ENCODE measurements at places on chromosomes 1 and 21.

GRCh38 chr1:91876040-91876470 is 9.9 kb downstream of the TGFBR3 start:
- no peak for DNase-seq

- no peak for DNase-seq
These were observed 285.1 kb downstream of the PTPRU start for GRCh38 chr1:29521438-29521715.

DNA sequence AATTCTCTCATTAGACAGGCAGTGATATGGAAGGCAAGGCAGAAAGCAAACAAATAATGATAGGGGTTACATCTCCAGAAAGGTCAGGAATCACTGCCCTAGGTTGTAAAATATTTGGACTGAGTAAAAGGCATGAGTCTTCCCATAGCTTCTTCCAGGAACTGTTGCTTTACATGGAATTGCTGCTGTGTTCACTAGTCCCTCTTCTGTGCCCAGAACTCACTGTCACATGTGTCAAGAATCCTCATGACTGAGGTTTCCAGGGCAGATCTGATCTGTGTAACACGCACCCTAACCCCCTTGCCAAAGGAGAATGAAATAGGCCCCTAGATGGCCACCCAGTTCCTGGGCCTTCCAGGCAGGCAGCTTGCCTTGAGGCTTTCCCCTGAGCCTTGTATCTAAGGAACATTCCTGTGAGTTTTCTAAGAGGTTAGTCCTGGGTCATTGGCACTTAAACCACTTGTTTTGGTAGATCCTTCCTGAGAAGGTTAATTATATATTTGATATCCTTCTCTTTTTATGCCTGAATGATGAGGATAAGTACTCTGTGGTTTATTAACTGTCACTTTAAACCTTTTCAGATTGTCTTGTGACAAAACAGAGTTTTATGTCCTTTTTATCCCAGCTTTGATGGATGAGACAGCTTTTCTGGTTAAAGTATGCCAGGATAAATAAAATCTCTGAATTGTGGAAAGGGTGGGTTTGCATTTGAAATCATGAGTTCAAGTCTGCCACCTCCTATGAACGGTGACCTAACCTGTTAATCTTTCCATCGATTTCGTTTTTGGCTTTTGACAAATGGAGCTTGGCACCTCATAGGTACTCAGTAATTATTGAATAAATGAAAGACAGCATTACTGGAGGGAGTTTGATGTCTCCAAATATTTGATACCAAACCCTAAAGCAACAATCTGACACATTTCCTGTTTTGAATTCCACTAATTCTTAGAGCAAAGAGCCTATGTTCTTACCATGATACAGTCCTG is 163.3 kb downstream of the DHRS3 start:
- no peak for DNase-seq

GRCh38 chr1:166969074-166969677 is 6.2 kb downstream of the ILDR2 start:
- DNase-seq: no peak

DNA sequence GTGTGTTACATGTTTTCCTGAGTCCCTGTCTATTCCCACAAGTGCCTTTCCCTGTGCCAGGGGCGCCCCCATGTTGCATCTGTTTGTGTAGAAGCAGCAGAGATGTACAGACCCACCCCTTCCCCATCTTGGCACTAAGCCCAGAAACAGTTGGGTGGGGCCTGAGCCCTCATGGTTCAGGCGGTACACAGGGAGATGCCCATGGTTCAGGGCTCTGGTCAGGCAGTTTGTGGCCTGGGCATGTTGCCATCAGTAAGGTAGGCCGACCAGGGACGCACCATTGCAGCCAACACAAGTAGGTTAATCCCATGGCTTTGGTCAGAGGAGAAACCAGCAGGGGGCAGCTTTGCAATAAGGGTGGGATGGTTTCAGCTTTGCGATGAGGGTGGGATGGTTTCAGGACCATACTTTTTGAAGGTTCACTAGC is 914 bp upstream of the ADGRB2 start:
- no peak for DNase-seq

GRCh38 chr1:155002464-155003226 is at the start of gene ZBTB7B:
TSS of gene ZBTB7B (plus strand) at chr1:155002802. CDS start at chr1:155014661, 11,859 bp downstream.
- no peak for DNase-seq

DNA sequence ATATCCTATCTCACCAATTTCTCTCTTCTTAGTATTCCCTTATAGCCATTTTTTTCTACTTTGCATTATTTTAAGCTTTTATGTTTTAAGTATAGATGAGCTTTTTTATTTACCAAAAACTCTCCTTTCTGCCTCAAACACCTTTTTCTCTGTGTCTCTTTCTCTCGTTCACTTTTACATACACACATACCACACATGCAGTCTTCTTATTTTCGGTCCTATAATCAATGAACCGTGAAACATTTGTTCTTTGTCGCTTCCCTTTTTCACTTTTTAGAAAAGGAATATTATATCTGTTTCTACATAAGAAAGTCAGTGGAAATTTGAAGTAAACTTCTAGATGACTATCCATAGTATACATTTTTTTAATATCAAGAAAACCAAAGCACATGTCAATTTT is 183.2 kb downstream of the MRPL39 start:
- DNase-seq: no peak

DNA sequence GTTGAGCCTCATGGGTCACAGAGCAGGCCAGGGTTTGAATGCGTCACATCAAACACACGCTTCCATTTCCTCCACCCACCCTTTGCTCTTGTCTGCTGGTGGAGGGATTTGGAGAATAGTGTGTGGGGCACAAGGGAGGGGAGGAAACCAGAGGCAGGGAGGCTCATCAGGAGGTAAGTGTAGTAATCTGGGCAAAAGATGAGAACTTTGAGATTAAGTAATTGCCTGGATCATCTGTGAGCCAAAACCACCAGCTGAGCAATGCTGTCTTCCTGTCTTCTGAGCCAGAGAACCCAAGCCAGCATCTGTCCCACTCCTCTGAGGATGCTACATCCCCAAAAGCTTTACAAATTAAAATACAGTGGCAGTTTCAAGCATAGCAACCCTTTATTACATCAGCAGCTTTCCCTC is 45.2 kb downstream of the C8B start:
- no peak for DNase-seq

GRCh38 chr1:224851210-224851847 is 78.1 kb upstream of the DNAH14 start:
- DNase-seq: peak; percentile 53

GRCh38 chr21:41283211-41283818 is 33.3 kb upstream of the FAM3B start:
- DNase-seq: peak; percentile 22

DNA sequence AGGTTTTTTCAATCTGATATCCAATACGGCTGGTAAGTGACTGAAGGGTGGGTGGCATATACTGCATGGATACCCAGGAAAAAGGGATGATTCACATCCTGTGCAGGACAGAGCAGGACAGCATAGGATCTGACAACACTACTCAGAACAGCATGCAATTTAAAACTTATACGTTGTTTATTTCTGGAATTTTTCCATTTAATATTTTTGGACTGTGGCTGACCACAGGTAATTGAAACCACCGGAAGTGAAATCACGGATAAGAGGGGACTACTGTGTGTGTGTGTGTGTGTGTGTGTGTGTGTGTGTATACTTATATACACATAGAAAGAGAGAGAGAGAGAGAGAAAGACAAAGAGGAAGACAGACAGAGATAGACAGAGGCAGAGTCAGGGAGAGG is 23.0 kb downstream of the ERICH3 start:
- no peak for DNase-seq

DNA sequence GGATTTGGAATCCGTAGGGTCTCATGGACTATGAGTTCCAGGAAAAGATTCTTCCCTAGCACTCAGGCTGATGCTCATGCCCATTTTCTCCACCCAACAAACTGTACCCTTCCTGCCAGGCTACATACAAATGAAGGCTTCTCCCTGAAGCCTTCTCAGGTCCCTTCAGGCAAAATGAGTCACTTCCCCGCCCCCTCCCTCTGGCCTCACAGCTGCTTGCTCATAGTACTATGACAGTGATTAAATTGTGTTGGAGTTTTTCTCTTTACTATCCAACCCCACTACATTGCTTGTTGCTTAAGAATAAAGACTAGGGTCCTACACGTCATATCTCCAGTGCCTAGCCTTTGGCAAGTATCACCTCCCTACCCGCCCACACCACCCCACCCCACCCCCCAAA is 207.6 kb upstream of the NFIA start:
- DNase-seq: peak; percentile 25

- no peak for DNase-seq
These were observed 28.0 kb upstream of the ATP1A1 start for GRCh38 chr1:116345011-116345410.

- no peak for DNase-seq
These were observed 8.3 kb downstream of the PTPRF start for GRCh38 chr1:43538969-43539368.

DNA sequence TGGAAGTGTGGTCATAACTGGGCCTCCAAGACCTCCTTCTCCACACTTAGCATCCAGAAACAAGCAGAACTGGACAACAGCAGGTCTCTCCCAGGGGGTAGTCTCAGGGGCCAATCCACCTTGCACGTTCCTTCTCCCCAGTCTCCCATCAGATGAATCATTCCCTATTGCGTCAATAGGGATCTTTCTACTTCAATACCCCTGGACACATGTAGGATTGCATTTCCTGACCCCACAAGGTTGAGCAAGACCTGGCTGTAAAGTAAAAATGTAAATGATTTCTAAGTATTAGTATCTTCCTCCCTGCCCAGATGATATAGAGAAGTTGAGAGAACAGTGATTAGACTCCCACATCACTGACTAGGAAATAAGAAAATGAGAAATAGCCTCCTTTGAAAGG is 224.5 kb upstream of the CSF3R start:
- DNase-seq: no peak

DNA sequence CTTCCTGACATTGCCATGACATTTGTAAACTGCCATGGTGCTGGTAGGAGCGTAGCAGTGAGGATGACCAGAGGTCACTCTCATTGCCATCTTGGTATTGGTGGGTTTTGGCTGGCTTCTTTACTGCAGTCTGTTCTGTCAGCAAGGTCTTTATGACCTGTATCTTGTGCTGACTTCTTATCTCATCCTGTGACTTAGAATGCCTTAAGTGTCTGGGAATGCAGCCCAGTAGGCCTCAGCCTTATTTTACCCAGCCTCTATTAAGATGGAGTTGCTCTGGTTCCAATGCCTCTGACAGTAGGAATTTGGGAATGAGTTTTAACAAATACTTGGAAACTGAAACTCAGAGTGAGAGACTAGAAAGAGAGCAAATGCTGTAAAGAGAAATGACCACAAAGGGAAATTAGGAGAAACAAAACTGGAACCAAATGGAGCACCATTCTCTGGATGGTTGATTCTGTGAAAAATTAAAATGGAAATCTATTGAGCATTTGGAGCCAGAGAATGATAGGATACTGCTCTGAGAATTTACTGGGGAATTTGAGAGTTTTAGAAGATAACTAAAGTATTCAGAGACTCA is 50.1 kb upstream of the RHOU start:
- DNase-seq: no peak

- DNase-seq: peak; percentile 70
These were observed 9.4 kb downstream of the MORN1 start for GRCh38 chr1:2381741-2382620.

DNA sequence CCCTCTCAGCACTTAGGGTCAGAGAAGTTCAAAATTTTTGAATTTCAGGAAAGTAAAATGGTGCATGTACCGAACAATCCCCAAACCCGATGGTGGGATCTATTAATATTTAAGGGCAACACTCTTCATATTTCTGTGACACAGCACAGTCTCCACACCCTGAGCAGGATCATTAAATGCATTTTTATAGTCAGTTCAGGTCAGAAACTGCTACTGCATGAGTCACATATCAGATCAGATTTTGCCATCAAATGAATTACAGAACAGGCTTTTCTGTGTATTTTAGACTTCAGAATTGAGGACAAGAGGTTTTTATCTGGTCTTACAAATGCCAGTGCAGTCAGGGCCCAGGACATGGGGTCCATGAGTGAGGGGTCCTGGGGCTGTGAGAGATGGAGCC is 79.2 kb downstream of the RIPK4 start:
- no peak for DNase-seq
